ENCODE measurements at places on chromosomes 5 and 9.

DNA sequence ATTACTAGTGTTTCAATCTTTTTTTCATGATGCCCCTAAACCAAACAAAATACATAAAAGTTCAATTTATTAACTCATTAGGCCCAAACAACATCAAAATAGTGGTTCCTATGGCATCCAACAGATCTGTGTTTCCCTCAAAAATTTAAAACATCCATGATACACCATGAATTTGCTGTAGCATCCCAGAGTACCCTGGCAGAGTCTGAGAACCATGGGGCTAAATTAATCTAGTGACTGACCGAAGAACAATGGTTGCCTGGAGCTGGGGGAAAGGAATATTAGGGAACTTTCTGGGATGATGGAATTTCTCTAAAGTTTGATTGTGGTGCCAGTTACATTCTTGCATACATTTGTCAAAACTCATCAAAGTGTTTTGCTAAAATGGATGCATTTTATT lies 79.5 kb upstream of the TRIO start:
- DNase-seq: no peak

DNA sequence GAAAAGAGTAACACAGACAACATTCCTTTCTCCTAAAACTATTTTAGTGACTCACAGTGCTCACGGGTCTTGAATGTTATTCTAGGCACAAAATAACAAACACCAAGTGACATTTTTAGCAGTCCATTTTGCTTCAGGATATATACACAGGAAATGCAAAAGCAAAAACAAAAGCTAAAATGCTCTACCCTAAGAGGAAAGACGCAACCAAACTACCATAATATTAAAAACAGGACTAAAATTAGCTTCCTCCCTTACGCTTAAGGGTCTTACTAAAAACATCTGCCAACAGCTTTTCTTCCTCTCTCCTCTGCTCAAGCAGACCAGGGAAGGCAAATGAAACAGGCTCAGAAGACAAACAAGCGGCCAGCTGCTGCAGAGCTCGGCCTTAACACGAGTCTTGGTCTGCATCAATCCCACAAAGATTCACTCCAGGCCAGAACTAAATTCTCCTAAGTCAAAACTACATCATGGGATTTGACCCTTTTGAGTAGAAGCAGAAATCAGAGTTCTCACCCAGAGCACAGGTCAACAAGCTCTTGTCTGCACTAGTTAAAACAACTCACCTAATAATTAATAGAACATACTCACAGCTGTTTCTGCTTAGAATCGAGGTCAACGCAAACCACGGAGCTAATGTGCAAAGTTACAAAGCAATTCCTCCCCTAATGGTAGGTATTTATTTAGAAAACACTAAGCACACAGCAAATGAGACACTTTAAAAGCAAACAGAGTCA lies 62.3 kb downstream of the RAPGEF1 start:
- no peak for DNase-seq

- DNase-seq: no peak
These were observed 829 bp downstream of the ANXA1 start for GRCh38 chr9:73152543-73152844.

DNA sequence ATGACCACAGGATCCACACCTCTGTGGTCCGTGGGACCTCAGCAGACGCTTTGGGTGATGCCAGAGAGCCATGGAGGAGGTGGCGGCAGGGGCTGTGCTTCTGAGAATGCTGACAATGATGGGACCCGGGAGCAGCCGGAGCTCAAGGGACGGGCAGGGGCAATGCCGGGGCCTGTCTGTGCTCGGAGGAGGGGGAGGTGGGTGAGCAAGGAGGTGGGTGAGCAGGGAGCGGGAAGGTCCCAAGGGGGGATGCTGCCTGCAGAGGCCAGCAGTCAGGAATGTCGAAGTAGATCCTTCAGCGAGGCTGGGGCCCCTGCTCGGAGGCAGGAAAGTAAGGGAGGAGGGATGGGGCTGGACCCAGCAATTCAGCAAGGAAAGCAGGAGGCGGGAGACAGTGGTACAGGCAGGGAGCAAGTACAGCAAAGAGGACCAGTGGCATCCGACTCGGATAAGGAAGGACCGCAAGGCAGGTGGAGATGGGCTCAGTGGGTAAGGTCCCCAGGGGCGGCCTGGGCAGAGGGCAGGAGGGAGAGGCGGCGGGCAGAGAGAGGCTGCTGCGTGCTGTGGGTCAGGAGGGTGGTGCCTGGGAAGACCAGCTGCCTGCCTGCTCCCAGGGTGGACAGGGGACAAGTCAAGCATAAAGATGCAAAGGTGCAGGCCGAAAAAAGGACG lies 49.0 kb downstream of the ADAMTS2 start:
- no peak for DNase-seq

DNA sequence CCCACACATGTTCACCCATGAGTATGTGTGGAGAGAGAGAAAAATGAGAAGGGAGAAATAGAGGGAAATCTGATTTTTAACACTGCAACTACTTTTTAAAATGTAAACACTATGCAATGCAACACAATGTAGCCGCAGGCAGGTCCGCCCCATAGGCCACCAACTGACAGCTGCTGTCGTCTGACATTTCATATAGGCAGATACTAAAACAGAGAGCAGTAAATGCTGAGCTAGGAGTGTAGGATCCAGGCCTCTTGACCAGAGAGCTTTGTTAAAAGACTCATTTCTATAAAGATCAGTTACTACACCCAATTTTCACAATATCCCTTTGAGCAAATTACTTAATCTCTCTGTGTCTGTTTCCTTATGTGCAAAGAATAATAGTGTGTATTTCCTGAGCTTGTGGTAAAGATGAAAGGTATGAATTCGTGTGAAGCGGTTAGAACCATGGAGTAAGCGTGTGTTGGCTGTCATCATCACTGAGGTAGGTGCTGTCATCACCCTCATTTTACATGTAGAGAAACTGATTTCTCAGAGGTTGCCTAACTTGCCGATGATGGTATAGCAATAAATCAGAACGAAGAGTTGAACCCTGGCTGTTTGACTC lies 55.2 kb upstream of the PDE8B start:
- DNase-seq: peak; percentile 32

GRCh38 chr5:139699351-139699750 lies 51.2 kb downstream of the CXXC5 start:
- DNase-seq: no peak

DNA sequence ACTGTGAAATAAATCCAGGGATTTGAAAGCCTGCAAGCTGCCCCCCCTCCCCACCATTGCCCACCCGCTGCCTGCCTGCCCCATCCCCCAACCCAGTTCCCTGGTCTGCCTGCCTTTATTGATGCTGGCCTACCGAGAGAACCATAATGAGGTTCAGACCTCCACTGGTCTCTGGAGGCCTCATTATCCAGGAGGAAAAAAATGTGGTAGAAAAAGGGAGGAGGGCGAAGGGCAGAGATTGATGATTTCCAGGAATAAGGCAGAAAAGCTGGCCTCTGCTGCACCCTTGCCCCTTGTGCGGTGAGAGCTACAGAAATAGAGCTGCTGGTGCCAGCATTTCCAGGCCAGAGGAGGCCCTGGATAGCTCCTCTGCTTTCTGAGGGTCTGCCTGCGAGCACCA lies 216.1 kb downstream of the PAPPA start:
- no peak for DNase-seq

- DNase-seq: no peak
These were observed 18.9 kb downstream of the WNT8A start for GRCh38 chr5:138102454-138103318.

DNA sequence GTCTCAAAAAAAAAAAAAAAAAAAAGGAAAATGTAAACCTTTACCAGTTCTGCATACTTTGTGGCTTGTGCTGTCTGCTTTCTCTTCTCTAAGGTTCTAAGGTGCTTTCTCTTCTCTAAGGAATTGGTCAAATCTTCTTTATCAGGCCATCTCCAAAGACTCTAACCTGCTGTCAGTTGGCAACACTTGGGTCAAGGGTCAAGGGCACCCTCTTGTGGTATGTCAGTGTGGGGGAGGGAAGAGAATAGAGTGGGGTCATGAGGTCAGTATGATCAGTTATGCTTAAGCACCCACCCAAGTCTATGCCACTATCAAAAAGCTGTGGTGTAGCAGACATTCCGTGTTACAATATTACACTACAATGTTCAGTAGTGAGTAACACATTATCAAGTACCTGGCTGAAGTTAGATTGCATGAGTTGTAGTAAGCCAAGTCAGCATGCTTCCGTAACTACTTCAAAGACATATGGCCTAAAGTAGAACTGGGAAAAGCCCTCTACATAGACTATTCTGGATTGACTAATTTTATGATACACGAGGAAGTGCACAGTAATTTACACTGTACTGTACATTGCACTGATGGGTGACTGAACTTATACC lies 25.0 kb upstream of the CCL28 start:
- no peak for DNase-seq

DNA sequence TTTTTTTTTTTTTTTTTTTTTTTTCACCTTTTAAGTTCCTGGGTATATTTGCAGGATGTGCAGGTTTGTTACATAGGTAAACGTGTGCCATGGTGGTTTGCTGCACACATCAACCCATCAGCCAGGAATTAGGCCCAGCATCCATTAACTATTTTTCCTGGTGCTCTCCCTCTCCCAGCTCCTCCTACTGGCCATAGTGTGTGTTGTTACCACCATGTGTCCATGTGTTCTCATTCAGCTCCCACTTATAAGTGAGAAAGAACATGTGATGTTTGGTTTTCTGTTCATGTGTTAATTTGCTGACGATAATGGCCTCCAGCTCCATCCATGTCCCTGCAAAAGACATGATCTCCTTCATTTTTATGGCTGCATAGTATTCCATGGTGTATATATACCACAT lies 350.5 kb downstream of the MAN2A1 start:
- no peak for DNase-seq

DNA sequence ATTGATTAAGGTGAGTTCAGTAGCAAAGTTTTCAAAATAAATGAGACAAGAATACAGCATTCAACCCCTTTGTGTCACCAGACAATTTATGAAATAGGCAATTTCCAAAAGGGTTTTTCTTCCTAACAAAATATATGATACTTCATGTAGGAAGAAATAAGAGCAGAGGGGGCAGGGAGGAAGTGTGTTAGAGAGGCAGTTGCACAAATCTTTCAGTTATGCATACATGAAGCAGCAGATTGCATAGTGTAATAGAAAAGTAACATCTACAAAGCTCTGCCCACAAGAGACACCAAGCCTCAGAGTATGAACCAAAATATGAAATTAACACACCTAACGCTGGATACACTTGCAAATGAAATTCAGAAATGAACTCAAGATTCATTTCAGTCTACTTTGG lies 157.0 kb downstream of the DENND1A start:
- no peak for DNase-seq

DNA sequence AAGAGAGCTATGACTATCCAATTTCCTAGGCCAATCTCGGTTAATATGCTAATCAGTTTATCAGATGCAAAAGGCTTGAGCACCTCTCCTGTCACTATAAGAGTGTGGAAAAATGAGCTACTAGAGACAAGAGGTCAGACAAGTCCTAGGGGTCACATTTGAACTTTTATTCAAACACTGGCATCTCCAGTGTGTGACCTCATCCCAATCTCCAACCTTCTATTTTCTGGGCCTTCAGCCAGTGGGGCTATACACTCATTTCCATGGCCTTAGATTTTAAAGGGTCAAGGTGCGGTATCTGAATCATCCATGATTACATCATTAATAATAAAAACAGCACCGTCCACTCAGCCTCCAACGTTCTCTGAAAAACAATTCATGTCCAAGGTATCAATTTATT lies 139.6 kb upstream of the LRRTM2 start:
- no peak for DNase-seq

- DNase-seq: no peak
These were observed 752.8 kb upstream of the ADAMTS16 start for GRCh38 chr5:4387290-4387689.

DNA sequence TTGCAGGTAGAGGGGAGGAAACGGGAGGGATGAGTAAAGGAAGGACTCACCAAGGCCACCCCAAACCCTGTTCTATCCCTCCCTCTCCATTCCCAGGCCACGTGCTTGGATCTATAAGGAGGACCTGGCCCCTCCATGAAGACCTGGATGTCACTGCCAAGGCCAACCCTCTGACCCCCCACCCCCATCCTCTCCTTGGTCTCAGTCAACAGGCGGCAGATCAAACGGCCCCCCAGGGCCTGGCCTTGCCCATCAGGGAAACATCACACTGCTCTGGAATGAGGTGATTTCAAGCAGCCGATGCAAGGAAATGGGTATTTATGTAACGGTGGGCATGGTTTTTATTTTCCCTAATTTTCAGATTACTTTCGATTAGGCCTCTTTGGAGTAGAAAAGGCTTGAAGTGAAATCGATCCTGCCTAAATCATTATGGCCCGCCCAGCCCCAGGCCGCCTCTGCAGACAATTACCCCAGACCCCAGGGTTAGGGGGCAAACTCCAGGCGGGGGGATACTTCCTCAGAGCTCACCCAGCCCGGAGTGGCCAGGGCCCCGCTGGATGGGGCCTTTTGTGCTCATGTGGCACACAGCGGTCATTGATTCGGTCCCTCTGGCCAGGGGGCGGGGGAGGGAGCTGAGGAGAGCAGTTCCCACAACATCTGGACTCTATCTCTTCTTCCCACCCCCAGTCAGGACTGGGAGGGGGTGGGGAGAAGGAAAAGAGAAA lies 125.3 kb downstream of the PHF2 start:
- no peak for DNase-seq

GRCh38 chr9:37645903-37646506 lies 4.7 kb upstream of the FRMPD1 start:
- no peak for DNase-seq

DNA sequence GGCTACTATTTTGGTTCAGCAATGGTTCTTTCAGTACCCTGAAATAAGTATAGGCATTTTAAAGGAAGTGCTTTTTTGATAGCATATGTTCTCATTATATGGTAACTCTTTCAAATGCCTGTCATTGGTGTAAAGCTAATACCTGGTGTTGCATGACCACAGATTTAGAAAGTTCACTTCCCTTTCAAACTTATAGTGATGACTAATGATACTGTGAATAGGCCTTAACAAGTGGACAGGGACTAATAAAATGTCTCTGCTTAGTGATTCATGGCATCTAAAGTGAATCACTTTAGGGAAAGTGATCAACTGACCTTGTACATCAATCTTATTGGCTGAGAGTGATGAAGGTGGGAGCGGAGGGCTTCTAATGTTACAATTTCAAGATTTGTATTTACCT lies 21.6 kb downstream of the MRPL22 start:
- DNase-seq: no peak

DNA sequence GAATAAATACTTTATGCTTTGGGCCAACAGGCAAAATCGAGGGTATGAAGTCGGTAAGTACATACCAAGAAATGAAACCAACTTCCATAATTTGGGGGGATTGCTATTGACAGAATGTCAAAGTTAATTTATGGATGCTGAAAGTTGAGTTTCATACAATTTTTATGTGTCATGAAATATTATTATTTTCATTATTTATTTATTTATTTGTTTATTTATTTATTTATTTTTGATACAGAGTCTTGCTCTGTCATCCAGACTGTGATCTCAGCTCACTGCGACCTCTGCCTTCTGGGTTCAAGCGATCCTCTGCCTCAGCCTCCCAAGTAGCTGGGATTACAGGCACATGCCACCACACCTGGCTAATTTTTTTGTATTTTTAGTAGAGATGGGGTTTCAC lies 4.5 kb upstream of the GMCL2 start:
- no peak for DNase-seq

DNA sequence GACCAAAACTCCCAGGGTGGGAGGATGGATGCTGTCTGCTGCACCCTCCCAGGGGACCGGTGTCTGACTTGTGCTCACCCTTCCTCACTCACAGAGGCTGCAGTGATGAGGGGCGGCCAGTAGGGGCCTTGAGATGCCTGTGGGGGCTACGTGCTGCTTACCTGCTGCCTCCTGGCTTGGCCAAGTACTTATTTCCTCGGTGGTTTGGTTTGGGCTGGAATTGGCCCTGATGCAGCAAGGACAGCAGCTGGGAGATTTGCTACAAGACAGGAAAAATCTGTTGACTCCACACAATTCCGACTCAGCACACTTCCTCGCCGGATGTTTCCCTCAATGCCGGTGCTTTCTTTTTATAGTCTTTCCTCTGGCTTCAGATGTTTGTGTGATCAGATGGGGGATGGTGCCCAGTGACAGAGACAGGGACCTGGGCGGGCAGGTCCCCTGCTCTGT lies 6.6 kb downstream of the PCDH12 start:
- DNase-seq: peak; percentile 17
